NB4 (cell line): ENCODE measurements at places on chromosomes 7 and 10.

DNA sequence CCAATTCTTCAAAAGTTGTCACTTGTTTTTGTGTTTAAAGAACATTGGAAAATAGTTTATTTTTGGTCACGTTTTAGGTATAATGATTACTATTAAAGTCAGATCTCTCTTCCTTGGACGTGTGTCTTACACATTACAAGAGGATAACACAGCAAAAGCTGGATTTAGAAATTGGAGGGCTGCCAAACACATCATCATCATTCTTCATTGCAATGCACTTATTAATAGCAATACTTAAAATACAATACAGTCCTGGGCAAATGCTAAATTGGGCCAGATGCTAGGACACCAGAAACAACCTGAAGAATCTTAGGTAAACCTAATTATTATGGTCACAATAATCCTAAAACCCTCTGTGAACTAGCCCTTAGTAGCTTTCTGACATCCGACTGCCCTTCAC lies 303.6 kb downstream of the DGKB start:
- no peak for DNase-seq

- no peak for DNase-seq
Measured at GRCh38 chr7:41244246-41244645, 458.6 kb downstream of the INHBA start.

DNA sequence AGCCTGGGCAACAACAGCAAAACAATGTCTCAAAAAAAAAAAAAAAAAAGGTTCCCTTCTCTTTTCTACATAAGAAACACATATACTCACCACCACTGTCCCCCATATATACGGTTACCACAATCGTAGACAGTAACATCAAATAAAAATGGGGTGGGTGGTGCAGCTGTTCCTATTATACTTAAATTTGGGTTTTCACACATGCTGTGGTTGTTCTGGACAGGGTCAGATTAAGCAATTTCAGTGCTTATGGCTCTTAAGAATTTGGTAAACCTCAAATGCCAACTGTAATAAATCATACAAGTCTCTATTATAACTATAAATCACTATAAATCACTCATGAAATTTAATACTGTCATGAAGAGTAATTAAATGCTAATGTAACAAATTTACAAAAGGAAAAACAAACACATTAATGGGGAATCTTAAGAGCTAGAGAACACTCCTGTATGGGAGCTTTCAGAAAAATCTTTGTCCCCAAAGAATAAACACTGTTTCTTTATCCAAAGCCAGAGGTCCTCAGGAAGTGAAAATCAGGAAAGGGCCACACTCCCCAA lies 143.6 kb downstream of the GLI3 start:
- DNase-seq: no peak

DNA sequence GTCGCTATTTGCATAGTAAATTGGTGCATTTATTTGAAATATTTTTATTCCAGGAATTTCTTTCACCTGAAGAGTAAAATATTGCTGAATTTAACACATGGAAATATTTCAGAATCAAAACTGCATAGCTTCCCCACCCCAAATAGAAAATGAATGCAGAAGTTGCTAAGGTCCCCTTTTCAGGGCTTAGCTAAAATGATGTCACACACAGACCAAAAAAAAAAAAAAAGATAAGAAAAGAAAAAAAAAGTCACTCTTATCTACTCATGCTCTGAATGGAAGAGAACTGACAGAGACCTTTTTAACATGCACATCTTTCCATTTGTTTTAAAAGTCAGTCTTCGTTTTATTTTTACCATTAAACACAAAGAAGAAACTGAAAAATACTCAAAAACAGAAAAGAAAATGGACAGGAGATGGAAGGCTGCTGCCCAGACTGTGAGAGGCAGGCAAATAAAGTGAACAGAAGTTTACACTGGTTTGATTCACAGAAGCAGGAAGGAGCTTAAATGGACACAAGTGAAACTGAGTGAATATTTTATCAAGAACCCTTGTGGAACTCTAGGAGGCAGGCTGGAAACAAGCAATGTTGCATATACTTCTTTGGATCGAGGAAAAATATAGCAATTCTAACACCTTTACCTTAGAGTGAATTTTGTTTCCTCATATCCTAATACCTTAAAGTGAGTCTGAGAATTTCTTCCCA lies 32.0 kb downstream of the PSMC2 start:
- no peak for DNase-seq

- DNase-seq: no peak
Measured at GRCh38 chr10:79150444-79150754, 81.6 kb downstream of the ZMIZ1 start.

GRCh38 chr10:57119684-57120083 lies 758.6 kb upstream of the ZWINT start:
- no peak for DNase-seq

- no peak for DNase-seq
Measured at GRCh38 chr7:3246651-3247050, 54.4 kb upstream of the SDK1 start.

GRCh38 chr7:41133690-41134299 lies 569.1 kb downstream of the INHBA start:
- no peak for DNase-seq

DNA sequence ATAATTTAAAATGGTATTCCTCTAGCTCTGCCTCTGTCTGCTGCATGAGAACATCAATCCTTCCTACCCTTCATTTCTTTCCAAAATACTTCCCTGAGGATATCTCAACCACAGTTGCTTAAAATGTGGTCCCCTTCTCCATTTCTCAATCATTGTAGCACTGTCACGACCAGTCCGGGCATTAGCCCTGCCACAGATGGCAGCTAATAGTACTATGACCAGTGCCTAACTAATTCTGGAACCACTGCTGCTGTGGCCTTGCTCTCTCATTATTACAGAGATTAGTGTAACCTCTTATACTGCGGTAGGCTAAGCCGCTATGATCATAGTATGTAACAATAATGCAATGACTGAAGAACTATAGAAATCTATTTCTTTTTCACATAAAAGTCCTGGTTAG lies 66.0 kb downstream of the REEP3 start:
- no peak for DNase-seq

- no peak for DNase-seq
Measured at GRCh38 chr10:52864201-52865106, 91.9 kb upstream of the MBL2 start.
